Stimulated activated CD8-positive, alpha-beta memory T cell treated with anti-CD3 and anti-CD28 coated beads, Interleukin-15, amount 100 ng/mL, for 4 hours (primary cell): ENCODE measurements at places on chromosomes 7 and 10.

GRCh38 chr10:95792874-95793285, 36.9 kb downstream of the ENTPD1 start:
- no peak for DNase-seq

DNA sequence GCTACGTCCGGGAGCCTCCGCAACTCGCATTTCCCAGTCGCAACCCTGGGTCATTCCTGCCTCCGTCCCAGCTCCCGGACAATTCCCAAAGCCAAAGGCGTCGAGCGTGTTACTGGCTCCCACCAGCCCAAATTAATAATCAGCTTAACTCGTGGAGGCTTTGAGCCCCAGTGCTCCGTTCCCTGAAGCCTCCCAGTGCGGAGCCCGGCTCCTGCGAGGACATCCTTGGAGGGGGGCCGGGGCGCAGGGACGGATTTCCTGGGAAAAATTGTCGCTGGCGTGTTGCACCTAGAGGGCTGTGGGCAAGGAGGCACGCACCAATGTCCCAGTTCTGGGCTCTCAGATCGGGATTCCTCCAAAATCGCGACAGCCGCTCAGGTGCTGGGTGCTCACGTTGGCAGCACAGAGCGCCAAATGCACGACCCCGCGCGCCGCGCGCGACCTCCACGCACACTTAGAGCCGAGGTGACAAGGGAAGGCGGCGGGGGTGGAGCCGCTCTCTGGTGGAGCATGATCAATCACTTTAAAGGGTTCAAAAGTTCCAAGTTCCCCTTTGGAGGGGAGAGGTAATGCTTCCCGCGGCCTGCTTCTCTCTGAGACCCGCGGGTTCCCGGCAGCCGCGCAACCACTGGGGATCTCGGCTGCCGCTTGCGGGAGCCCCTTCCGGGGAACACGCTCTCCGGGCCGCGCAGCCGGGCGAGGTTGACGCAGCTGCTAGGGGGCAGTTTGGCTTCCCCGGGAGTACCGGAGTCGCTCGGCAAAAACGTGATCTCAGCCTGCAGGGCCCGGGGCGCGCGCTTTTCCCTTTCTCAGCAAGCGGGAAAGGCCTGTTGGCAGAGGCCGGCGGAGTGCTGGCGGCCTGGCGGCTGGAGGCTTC, 25.5 kb downstream of the SKIDA1 start:
- no peak for DNase-seq

DNA sequence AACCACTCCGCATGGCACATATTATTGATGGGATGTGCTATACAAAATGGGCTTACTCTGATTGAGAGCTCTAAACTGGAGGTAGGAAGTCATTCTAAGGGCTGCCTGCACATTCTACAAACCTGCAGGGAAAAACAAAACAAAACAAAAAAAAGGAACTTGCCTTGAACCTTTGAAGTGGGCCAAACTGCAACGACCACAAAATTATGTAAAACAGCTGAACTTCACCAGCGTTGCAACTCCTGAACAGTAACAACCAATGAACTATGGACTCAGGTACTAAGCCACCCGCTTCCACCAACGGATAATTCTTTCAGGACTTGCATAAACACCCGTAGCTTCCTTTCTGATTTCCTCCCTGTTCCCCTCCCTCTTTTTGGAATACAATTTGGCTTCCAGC, 80.4 kb downstream of the ZNF248 start:
- no peak for DNase-seq

DNA sequence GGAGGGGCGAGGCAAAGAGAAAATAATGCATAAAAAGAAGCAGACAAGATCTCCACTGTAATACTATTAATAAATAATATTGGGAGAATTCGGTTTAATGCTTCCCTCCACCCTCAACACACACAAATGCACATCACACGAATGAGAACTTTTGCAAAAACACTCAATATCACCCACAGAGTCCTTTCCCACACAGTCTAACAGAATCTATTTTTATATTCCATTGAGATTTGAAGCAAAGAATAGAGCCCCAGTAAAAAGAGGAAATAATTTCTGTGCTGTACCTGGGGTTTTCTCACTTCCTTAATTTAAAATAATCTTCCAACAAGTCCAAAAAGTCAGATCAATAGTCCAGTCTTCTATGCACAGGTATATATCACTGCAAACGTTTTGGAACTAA, 17.0 kb downstream of the PIK3AP1 start:
- no peak for DNase-seq

GRCh38 chr10:98172495-98172894, 38.0 kb downstream of the R3HCC1L start:
- no peak for DNase-seq

- no peak for DNase-seq
Observed at GRCh38 chr10:28279878-28280277, 23.0 kb downstream of the MPP7 start.

- DNase-seq, result no peak
Observed at GRCh38 chr10:127928021-127928806, 21.3 kb downstream of the PTPRE start.

DNA sequence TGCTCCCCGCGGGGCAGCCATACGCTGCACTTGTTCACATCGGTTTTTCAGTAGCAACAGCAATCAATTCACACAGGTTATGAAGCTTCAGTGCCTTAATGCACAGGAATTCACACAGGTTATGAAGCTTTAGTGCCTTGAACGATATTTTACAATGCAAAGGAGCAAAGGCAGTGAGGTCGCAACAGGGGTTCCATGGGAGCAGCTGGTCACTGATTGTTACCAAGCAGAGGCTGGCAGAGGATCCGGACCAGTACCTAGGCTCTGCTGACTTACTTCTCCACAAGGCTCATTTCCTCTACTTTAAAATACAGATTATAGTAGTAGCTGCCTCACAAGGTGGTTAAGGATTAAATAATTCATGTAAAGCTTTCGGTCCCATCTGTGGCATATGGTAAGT, 95.2 kb upstream of the ODAD2 start:
- no peak for DNase-seq

DNA sequence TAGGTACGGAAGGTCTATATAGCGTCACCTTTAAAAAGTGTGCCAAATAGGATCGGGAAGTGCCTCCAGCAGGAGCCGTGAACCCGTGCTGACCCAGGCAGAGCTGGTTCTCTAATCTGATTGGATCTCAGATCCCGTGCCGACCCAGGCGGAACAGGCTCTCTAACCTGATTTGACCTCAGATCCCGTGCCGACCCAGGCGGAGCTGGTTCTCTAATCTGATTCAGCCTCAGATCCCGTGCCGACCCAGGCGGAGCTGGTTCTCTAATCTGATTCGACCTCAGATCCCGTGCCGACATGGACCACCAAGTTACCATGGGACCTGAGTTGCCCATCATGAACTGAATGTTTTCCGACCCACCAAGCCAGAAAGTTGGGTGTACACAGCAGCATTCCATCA, 463.9 kb downstream of the PTPRN2 start:
- DNase-seq, result no peak

GRCh38 chr7:40899151-40899550, 764.3 kb downstream of the SUGCT start:
- DNase-seq, result no peak

- DNase-seq, result no peak
Observed at GRCh38 chr7:117036836-117037235, 83.5 kb downstream of the ST7 start.

GRCh38 chr7:8384901-8385300, 48.5 kb upstream of the NXPH1 start:
- DNase-seq, result no peak

GRCh38 chr7:151178236-151178635, 8.8 kb downstream of the ASB10 start:
- DNase-seq, result no peak

DNA sequence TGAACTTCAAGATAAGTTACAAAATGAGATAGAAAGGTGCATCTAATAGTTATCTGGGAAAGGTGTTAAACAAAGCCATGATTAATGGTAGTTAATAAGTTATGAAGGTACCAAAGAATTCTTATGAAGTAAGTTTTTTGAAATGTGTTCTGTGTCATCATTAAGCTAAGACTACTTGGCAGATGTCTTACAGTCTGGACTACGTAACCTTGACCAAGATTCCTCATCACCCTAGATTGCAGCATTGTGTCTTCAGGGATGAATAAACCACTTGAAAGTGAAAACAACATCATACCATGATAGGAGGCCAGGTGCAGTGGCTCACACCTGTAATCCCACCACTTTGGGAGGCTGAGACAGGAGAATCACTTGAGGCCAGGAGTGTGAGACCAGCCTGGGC, 48.2 kb downstream of the GOT1 start:
- no peak for DNase-seq

GRCh38 chr10:114613237-114613979, 44.7 kb downstream of the ABLIM1 start:
- no peak for DNase-seq

DNA sequence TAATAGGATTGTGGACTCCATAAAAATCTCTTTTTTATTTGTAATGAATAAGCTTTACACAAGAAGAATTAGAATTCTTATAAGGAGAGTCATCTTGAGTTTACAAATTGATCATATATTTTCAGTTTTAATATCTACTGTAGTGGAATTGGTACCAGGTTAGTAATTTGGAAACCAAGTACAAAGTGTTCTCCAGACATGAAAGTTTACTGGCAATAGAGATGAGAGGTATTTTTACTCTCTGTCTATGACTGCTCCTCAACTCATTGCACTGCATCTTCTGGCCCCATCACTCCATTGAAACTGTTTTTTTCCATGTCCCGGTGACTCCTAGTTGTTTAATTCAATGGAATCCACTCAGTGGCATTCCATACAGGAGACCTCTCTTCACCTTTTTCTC, 164.5 kb upstream of the SMIM30 start:
- no peak for DNase-seq

- no peak for DNase-seq
Observed at GRCh38 chr10:82827901-82828300, 952.9 kb downstream of the NRG3 start.

GRCh38 chr10:110698782-110699201, 54.7 kb downstream of the RBM20 start:
- DNase-seq, result no peak

GRCh38 chr10:11019724-11020547, 2.3 kb downstream of the CELF2 start:
- no peak for DNase-seq

- DNase-seq, result no peak
Observed at GRCh38 chr7:91668217-91668616, 212.3 kb downstream of the MTERF1 start.

DNA sequence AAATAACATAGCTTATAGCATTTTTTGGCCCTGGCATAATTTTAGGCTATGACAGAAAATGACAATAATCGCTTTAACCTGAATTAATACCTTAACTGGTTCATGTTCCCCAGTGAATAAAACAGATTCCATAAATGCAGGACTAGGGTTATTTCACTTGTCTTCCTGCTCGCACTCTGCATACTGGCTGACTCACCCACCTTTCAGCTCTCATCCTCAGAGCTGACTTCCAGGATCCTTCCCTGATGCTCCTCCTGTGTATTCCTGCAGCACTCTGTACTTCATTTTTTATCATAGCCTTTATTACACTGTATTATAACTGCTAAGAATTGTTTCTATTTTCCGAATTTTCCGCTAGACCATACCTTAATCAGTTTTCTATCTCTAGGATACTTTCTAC, 123.7 kb downstream of the AVL9 start:
- no peak for DNase-seq

DNA sequence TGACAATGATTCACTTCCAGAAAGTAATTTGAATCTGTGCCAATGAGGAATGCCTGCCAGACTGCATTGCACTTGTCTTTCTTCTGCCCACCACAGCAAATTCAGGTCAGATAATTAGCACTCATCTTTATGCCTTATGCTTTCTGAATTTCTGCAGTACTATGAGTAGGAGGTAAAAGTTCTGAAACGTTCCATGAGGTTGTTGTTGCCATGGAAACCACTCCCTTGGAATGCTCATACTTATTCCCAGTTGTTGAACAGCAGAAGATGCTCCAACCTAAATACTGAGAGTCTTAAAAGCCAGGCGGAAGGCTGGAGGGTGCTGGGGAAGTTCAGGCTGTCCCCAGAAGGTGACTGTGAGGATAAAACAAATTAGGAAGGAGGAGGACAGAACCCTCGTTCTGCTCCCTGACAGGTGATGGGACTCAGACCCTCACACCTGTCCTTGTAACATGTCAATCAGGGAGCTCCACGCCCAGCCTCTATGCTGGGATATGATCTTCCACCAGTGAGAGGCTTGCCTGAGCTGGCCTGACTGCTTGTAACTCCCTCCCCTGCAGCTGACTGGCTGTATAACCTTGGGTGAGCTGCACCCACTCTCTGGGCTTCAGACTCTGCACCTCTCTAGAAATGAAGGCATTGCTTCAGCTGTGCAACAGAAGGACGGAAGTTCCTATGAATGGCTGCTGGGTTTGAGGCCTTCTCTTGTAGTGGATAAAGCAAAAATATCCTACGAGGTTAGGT, 554.3 kb upstream of the MGMT start:
- no peak for DNase-seq

DNA sequence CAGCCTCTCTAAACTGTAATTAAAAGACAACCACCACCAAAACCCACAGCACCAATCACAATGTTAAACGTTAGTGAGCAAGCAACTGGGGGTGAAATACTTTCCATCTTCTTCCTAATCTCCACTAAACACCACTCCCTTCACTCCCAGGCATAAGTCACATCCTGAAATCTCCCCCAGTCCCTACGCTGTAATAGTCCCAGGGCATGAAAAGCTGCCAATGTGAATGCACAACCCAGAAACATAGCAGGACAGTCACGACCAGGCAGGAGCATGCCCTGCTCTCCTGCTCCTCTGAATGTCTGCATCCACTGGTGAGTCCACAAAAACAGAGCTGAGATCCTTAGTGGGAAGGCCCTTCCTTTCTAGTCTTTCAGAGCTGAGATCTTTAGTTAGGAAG, 288.9 kb downstream of the PARD3 start:
- DNase-seq, result no peak

- DNase-seq, result no peak
Observed at GRCh38 chr7:149787428-149788299, 14.3 kb upstream of the ZNF467 start.

- DNase-seq, result no peak
Observed at GRCh38 chr10:77926566-77927401, at the start of gene DLG5. TSS of gene DLG5 (minus strand) at chr10:77926755. CDS start at chr10:77926520, 235 bp downstream.

GRCh38 chr10:62582101-62582705, 208.0 kb downstream of the ZNF365 start:
- DNase-seq, result no peak

- no peak for DNase-seq
Observed at GRCh38 chr7:146926841-146927240, 810.2 kb downstream of the CNTNAP2 start.

DNA sequence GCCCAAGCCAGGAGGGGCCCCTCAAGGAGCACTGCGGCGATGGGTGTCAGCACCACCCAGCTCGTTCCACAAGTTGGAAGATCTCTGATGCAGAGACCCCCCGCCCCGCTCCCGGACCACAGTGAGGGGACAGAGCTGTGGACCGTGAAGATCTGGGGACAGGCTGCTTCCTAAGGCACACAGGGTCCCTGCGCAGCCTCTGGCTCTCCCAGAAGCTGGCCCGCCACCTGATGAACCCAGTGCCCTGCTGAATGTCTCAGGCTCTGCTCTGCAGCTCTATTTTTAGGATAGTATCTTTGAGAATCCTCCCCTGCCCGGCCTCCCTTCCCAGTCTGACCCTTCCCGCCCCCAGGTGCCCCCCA, 29.7 kb downstream of the GBX1 start:
- DNase-seq, result no peak
